ENCODE measurements at places on chromosomes 1 and 21. TPM values are rescaled to one million over a fixed set of nuclear protein-coding genes. Genes with fewer than 3 reads are reported as not detected.

GRCh38 chr1:222552882-222553281 is 5.0 kb upstream of the HHIPL2 start:
- DNase-seq = no peak

DNA sequence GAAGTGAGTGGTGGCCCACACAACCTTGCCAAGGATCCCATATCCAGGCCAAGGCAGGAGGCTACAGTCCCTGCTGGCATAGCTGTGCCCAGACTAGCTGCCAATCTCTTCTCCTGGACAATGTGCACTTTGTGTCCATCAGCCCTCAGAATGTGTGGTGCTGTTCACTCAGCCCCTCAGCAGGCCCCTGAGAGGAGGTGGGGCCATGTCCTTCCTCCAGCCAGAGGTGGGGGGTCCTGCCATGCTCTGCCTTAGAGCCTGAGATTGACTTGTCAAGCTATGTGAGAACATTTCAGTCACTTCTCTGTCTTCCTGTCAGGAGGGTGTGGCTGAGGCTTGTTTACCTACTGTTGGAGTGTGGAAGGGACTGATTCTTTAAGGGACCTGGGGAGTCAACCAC is 1.4 kb downstream of the NCF2 start:
- no peak for DNase-seq

DNA sequence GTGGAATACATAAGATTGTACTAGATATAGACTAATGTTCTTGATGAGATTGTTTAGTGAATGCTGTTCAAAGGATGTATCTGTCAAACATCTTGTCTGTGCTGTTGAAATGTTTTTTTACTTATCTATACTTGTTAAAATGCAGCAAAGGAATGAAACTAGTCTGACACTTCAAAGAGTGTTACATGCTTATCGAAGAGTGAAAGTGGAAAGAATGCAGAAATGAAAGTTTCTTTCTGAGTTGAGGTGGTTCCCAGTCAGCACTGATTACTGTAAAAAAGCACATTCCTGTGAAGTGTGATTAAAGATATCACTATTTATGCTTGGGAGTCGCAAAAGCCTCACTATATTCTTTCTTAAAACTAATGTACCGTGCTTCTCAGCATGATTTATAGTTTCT is 1225.2 kb downstream of the NCAM2 start:
- DNase-seq = no peak

- no peak for DNase-seq
Measured at GRCh38 chr1:234481771-234482170, 2.8 kb upstream of the TARBP1 start.

The MYBPHL gene
- not detected for polyA plus RNA-seq

The VHLL gene
- not detected for polyA plus RNA-seq

The TTC13 gene
- 16.8 TPM for polyA plus RNA-seq

Data from right renal cortex interstitium (tissue), 3 donors.